Stimulated activated CD8-positive, alpha-beta memory T cell treated with anti-CD3 and anti-CD28 coated beads, Interleukin-4, amount 100 ng/mL, for 4 hours (primary cell): ENCODE measurements at places on chromosomes 7 and 10.

DNA sequence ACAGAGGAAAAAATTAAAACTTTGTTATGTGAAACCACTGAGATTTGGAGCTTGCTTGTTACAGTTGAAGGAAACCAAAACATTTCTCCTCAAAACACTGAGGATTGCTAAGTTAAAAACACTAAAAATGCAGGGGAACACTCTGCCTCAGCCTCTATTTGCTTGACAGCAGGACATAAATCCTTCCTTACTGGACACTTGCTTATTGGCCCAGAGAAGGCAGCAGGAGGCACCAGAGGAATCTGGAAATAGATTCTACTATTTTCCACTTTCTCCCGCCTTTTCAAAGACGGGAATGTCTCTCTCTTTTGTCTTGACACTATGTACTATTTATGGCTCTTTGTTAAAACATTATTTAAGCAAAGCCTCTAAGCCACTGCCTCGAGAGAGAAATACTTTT is 67.9 kb downstream of the MTURN start:
- no peak for DNase-seq

- DNase-seq: no peak
Measured at GRCh38 chr10:63554657-63555056, 33.5 kb downstream of the REEP3 start.

DNA sequence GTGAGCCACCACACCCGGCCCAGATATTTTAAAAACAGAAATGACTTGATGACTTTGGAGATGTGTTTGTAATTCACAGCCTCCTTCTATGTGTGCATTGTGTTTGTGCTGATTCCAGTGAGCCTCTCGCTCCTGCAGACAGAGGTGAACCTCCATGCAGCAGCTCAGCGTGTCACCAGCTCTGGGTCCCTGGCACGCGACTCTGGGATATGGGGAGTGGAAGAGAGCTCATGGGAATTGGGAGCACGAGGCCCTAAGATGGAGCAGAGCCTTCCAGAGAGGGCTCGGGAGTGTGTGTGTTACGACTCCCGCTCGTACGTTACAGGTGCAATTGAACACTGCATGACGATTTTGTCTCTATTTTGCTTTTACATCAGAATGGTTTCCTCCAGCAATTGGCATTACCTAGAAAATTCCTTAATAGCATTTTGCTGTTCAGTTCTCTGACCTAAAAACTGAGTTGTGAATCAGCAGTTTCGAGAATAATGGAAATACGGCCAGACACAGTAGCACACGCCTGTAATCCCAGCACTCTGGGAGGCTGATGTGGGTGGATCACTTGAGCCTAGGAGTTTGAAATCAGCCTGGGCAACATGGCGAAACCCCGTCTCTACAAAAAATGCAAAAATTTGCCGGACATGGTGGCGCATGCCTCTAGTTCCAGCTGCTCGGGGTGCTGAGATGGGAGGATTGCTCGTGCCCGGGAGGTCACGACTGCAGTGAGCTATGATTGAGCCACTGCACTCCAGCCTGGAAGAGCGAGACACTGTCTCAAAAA is 204.6 kb downstream of the CUX1 start:
- DNase-seq: no peak

DNA sequence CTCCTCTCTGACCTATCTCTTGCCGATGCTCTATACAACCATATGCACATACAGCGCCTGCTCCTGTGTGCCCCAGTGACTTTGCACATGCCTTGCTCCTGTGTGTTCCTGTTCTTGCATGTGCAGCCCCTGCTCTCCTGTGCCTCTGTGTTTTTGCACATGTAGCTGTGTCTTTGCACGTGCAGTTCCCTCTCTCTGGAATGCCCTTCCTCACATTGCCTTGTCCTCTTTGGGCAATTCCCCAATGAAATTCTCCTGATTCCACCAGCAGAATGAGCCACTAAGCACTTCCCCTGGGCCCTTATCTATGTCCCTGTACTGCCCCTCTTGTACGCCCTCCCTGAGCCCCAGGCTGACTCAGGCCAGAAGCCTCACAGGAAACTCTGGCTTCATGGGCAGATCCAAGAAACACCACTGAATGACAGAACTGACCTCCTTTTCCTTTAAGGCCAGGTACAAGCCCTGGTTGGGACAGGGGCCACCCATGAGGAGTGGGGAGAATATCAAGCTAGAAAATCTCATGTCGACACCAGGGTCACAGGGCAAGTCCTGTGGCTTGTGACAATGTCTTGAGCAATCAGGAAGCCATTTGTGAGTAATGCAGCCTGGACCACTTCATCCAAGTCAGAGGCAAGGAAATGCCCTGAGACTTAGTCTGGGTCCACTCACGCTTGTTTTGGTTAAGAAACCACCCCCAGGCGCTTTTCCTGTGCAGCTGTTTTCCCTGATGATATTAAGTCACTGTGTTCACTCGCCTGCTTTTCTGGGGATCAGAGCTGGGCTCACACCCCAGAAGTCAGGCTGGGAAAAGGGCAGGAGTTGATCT is 1.9 kb upstream of the ARHGAP22 start:
- DNase-seq: no peak

- DNase-seq: no peak
Measured at GRCh38 chr7:69448071-69448470, 150.2 kb upstream of the AUTS2 start.

GRCh38 chr10:101536800-101537199 is 51.3 kb downstream of the POLL start:
- DNase-seq: no peak

- DNase-seq: no peak
Measured at GRCh38 chr10:51729822-51730555, 30.6 kb upstream of the CSTF2T start.

- DNase-seq: no peak
Measured at GRCh38 chr7:82729172-82730030, 285.8 kb upstream of the CACNA2D1 start.

DNA sequence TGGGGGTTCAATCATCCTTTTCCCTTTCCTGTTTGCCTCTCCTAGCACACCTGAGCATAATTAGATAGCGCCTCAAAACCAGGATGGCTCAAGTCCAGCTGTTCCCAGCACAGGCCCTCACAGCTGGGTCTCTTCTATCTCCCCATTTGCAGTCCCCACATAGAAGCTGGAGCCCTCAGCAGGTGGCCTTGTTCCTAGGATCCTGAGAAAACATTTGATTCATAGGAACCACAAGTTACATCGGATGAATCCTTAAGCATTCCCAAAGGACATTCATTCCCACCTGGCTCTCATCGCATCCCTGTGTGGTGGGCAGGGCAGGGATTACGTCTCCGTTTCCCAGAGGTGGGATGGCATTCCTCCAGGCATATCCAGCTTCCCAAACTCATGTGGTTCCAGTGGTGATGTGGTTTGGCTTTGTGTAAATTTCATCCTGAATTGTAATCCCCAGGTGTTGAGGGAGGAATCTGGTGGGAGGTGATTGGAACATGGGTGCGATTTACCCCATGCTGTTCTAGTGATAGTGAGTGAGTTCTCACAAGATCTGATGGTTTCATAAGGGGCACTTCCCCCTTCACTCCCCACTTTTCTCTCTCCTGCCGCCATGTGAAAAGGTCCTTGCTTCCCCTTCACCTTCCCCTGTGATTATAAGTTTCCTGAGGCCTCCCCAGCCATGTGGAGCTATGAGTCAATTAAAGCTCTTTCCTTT is 49.8 kb upstream of the LEP start:
- DNase-seq: no peak

DNA sequence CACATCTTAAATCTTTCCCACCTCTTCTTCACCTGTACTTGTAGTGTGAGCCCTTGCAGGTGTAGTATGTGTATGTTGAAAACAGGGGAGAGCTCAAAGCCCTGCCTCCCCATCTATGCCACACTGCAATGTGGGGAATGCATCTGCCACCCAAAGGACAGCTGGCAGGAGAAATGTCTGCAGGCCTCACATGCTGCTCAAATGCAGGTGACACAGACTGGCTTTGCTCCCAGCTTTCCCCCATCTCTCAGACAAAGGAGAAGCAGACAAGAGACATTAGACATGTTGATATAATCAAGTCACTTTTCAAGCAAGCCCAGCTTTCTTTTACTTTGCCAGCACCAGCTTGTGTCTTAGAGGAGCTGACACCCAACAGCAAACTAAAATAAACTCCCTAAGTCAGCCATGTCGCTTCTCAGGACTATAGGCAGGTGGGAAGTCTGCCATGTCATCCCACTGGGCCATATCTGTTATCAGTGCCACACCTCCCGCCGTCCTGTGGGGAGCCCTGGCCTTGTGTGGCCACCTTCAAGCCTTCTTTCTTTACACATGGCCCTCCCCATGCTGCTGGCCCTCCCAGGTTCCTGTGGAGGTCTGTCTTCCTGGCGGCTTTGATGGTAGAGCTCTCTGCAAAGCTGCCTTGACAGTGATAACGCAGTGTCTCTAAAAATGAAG is 102.1 kb downstream of the CXCL12 start:
- DNase-seq: no peak

DNA sequence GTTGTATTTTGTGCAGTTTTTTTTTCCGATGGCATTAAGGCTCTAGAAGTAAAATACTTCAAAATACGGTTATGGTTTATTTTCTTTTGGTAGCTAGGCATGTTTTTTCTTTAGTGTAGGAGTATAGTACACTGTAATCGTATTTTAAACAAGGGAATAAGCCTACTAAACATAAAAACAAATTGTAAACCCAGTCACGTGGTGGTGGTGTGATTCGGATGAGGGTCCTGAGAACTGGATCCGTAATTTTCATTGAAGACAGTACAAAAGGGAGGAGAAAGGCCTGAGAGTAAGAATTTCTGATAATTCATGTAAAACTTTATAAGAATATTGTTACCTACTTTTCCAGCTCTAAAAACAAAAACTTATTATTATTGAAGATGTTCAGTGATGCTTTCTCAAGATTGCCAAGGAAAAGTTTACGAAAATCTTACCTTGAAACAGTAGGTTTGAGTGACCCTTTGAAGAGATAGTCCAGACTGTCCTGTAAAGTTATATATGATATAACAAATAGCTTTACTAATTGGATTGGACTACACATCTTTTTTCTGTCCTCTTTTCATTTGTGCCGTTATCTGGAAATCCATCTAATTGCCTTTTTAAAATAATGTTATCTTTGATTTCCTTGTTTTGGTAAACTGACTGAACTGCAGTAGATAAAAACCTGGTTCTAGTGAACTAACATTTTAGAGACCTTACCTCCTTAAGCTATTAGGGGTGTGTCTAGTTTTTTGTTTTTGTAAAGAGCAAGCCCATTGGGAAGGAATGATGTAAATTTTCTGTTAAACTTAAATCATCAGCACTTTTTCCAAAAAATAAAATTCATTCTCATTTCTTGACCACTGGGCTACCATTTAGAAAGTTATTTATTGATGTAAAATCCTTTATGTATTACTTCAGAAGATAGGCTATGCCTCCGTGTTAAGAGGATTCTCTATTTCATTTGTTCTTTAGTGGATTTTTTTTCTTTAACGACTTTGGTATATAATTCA is 1.0 kb upstream of the PBLD start:
- DNase-seq: no peak

DNA sequence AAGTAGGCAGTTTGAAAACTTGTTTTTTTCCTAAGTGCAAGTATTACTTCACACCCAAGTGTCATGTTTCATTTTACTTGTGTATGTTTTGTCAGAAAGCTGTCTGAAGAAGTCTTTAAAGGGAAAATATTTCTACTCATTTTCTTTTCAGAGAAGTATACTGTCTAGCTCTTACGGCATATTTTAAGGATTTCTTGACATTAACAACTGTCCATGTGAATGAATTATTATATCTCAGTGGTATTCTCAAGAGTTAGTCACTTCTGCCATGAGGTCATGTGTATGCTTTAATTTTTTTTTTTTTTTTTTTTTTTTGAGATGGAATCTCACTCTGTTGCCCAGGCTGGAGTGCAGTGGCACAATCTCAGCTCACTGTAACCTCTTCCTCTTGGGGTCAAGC is 229.5 kb downstream of the BICC1 start:
- no peak for DNase-seq

DNA sequence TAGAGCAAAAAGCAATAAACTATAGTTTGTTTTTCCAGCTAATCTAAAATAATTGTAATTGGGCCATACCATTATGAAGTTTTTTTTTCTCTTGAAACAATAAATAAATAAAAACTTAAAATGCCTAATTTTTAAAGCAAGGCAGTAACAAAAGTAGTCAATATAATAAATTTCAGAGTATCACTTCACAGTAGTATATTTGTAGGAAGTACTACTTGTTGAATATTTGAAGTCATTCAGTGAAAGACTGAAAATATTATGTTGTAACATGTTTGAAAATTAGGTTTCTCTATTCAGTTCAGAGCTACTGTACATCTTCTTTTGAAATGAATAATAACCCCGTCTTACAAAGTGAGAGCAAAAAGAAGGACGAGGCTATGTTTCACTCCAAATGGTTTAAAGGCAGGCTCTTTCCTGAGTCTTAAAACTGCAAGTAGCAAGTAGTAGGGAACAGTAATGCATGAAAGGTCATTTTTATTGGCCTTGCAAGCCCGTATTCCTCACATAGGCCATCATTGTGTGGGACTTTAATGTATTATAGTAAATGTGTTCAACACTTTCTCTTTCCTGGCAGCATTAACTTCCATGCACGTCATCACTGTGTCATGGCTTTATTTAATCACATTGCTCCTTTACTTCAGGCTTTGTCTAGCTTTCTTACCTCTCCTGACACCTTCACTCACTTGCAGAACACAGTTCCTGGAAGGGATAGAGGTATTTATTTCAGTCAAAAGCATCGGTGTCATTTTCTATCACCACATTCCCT is 141.4 kb downstream of the VTI1A start:
- DNase-seq: no peak

- DNase-seq: no peak
Measured at GRCh38 chr7:150564006-150564405, 3.2 kb upstream of the GIMAP4 start.

DNA sequence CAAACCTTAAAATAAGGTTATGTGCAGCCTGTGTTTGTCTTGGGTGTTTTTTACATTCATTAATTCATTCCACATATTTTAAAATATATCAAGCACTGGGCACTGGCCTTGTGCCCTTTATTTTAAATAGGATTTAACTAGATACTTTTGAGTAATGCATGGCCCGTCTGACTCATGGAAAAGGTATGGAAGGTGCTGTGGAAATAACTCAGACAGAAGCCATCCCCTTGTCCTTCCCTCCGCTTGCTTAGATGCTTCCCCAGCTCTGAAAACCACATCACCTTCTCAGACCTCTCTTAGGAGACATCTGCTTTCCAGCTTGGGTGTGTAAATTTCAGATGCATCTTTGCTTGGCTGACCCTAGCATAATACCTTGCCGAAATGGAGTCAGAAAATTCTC is 30.5 kb downstream of the SLC18A2 start:
- DNase-seq: no peak

DNA sequence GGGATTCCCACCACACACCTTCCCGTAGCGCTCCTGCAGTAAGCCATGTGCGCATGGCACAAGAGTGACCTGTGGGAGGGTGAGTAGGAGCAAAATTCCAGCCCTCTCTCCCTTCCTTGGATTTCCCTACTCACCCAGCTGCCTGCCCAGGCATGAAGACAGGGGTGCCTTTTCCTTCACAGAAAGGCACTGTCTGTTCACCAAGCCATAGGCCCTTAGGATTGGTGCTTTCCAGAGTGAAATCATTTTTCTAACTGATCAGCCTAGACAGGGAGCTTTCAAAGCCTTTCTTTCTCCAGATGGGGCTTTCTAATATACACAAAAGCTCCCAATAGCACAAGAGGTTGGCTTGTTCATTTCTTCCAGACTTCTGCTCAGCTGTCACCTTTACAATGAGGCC is 79.7 kb downstream of the CTTNBP2 start:
- DNase-seq: no peak
